A673 (cell line): ENCODE measurements at places on chromosomes 5 and 9.

DNA sequence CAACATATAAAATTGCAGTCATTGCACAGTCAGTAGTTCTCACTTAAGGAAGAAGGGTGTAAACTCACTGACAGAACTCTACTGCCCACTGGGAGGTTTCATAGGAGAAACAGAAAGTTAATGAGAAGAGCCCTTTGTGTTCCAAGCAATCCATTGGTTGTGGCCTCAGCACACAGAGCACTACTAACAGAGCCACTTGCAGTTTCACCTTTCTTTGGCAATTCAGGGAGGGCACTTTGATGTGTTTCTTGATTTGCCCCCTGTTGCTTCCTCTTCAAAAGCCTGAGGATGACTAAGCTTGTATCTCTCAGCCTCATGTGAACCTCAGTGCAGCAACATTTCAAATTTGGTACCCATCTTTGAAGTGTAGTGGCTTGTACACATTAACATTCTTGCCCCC is 409.4 kb downstream of the DMRTA1 start:
- H3K27ac ChIP-seq, result no peak overlapping the region
- H3K27me3 ChIP-seq, result no peaks in the 10 kb centered on the region
- H3K4me1 ChIP-seq, result no peaks in the 10 kb centered on the region
- H3K4me3 ChIP-seq, result no peak overlapping the region
- H3K36me3 ChIP-seq, result no peaks in the 10 kb centered on the region
- DNase-seq, result no peak

GRCh38 chr5:6788956-6789649 is 75.9 kb downstream of the TENT4A start:
- no peak for DNase-seq
- H3K36me3 ChIP-seq, result no peaks in the 10 kb centered on the region
- H3K4me1 ChIP-seq, result no peaks in the 10 kb centered on the region
- no peak overlapping the region for H3K27ac ChIP-seq

DNA sequence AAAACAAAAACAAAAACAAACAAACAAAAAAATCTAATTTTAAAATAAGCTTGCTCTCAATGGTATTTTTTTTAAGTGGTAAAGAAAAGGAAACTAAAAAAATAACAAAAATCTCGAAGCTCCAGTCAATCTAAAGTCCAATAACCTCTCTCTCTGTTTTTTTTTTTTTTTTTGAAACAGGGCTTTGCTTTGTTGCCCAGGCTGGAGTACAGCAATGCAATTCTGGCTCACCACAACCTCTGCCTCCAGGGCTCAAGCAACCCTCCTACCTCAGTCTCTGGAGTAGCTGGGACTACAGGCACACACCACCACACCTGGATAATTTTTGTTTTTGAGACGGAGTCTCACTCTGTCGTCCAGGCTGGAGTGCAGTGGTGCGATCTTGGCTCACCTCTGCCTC is 25.9 kb upstream of the GLDC start:
- H3K27ac ChIP-seq, result no peak overlapping the region
- H3K4me1 ChIP-seq, result no peaks in the 10 kb centered on the region
- no peaks in the 10 kb centered on the region for H3K36me3 ChIP-seq
- no peaks in the 10 kb centered on the region for H3K27me3 ChIP-seq
- H3K4me3 ChIP-seq, result no peak overlapping the region
- DNase-seq, result no peak

DNA sequence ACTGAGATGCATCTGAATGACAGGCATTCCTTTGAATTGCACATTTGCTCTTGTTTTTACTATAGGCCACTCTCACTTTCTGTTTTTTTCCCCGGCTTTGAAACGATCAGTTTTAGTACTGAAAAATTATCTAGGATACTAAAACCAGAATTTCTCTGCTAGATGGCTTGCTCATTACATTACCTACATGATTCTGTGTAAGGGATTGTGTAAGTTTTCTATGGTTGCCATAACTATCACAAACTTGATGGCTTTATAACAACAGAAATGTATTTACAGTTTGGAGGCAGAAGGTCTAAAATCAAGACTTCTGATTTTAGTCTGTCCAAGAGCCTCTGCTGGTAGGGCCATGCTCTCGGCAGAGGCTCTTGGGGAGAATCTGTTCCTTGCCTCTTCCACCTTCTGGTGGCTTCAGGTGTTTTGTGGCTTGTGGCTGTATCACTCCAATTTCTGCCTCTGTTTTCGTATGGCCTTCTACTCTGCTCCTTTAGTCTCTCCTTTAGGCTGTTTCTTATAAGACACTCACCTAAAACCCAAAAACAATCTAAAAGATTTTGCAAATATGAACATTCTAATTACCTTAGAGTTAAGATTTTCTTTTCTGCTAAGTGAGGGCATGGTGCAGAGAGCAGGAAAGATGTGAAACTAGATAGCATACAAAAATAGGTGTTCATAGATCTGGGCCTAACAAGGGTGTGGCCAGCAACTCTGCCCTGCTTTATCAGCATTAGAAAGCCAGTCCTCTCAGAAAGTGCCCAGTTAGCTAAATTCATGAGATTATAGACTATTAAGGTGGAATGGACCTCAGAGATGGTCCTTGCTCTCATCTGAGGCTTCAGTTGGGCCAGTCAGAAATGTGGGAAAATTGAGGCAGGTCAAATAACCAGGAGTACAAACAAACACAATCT is 93.3 kb upstream of the CDKN2B start:
- H3K36me3 ChIP-seq, result no peaks in the 10 kb centered on the region
- no peak for DNase-seq
- H3K27ac ChIP-seq, result no peak overlapping the region
- no peaks in the 10 kb centered on the region for H3K4me1 ChIP-seq
- H3K27me3 ChIP-seq, result no peaks in the 10 kb centered on the region

GRCh38 chr9:77731930-77732329 is 83.8 kb upstream of the GNA14 start:
- no peaks in the 10 kb centered on the region for H3K27me3 ChIP-seq
- H3K4me3 ChIP-seq, result no peak overlapping the region
- DNase-seq, result peak; percentile 77
- no peak overlapping the region for H3K27ac ChIP-seq
